ENCODE measurements at places on chromosomes 5 and 9.

- DNase-seq, result no peak
These were observed 24.6 kb downstream of the PDZD2 start for GRCh38 chr5:31663519-31663918.

DNA sequence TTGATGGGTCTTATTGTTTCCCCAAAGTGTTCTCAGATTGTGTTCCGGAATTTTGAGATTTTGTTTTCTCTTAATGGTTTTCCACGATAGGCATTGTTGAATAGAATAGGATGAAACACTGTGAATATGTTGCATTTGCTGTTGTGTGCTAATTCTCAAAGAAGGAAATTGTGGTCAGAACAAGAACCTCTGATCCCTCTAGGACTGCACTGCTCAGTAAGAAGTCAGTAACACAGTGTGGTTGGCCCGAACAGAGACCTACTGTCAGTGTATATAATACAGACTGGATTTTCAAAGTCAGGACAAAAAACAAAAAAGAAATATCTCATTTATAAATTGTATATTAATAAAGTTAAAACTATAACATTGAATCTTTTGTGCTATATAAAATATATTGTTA is 494.8 kb downstream of the MAT2B start:
- no peak for DNase-seq

DNA sequence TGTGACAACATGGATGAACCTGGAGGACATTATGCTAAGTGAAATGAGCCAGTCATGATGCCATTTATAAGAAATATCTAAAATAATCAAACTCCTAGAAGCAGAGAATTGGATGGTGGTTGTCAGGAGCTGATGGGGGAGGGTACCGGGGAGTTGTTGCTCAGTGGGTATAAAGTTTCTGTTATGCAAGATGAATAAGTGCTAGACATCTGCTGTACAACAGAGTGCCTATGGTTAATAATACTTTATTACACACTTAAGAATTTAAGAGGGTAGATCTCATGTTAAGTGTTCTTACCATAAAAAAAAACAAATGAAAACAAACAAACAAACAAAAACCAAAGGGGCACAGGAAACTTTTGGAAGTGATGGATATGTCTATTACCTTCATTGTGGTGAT is 13.0 kb upstream of the CCDC69 start:
- DNase-seq, result no peak

- no peak for DNase-seq
These were observed 1348.7 kb upstream of the C9orf72 start for GRCh38 chr9:28921857-28922500.

GRCh38 chr5:66779528-66779927 is 183.3 kb downstream of the MAST4 start:
- no peak for DNase-seq

Data from hematopoietic multipotent progenitor cell treated with erythropoietin and hydrocortisone succinate and interleukin-3 and kit ligand, for 15 days (in vitro differentiated cells).